Right kidney (tissue), 9 donors: ENCODE measurements at places on chromosomes 12 and 14.

DNA sequence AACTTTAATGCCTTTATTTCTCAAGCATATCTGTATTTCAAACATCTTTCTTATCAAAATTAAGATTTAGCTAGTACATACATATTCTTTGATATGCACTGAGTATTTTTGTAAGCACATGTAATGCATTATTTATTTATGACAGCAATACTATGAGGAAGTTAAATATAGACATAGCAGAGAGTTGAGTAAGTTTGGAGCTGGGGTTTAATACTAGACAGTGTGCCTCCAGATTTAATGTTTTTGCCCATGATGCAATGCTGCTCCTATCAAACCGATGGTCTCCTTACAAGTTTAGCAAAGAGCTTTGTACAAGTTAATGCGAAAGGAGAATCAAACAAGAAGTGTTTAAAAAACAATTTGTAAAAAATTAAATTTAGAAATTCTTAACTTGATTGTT, 826.6 kb upstream of the MGAT4C start:
- no peak for DNase-seq

DNA sequence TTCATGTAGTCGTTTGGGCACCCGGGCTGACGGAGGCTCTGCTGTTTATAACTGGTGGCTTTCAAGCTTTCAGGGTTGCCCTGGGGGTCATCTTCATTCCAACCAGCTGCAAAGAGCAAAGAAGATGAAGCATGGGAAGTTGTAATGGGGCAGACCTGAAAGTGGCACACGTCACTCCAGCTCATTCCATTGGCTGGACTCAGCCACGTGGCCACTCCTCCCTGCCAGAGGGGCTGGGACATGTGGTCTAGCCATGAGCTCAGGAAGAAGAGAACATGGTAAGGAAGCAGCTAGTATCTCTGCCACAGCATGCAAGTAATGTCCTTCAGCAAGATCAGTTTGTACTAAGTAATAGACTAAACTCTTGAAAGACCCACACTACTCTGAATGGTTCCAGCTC, 51.7 kb upstream of the FERMT2 start:
- no peak for DNase-seq

DNA sequence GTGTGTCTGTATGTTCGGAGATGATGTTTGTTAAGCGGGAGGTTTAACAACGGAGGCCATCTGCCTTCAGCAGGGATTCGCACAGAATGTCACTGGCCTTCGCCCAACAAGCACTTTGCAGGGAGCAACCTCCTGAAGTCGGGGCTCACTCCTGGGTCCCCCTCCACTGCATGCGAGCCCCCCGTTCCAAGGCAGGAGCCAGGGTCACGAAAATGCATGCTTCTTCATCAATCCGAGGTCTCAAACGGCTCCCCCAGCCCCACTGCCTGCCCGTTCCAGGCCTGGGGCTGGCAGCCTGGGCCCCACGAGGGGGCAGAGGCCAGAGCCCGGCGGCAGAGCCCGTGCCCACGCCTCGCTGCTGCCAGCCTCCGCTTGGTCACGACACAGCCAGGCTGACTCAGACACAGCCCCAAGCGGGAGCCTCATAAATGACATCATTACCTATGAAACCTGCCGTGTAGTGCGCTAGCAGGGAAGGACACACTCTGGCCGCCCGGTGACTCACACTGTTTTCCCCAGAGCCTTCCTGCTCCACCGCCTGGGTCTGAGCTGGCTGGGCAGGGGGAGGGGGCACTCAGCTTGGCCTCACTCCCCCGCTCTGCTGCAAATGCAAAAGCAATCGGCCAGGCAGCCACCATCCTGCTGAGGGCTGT, 169.5 kb upstream of the RTL1 start:
- peak; percentile 59 for DNase-seq

GRCh38 chr14:58979325-58979724, 209.1 kb upstream of the DAAM1 start:
- DNase-seq: no peak

DNA sequence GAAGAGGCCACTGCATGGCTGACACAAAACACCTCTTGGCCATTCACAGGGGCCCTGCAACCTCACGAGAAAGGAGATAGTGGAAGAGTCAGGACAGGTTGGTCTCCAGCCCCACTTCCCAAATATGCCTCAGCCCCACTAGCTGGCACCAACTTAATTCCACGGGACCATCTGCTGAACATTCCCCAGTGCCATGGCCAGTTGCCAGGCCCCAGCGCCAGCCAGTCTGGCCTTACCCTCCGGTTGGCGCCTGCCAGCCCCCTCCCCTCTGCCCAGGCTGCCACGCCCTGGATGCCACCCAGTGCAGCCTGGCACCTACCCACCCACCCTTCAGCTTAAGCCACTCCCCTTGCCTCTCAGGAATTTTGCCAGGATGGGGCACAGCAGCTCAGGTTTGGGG, 21.2 kb upstream of the HSPB8 start:
- DNase-seq: no peak

DNA sequence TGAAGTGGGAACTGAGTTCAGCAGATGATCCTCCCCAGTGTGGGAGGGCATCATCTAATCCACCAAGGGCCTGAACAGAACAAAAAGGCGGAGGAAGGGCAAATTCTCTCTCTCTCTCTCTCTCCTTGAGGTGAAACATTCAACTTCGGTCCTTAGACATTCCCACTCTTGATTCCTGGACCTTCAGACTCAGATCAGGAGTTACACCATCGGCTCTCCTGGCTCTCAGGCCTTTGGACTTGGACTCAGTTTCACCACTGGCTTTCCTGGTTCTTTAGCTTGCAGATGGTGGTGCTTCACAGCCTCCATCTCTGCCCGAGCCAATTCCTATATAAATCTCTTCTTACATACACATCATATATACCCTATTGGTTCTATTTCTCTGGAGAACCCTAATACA, 73.2 kb downstream of the SPPL3 start:
- DNase-seq: no peak

DNA sequence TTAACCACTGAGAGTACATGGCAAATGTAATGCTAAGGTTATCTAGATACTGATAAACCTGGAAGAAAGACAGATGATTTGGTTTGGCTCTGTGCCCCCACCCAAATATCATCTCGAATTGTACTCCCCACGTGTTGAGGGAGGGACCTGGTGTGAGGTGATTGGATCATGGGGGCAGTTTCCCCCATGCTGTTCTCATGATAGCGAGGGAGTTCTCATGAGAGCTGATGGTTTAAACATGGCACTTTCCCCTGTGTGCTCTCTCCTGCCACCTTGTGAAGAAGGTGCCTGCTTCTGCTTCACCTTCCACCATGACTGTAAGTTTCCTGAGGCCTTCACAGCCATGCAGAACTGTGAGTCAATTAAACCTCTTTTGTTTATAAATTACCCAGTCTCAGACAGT, 14.2 kb downstream of the NOXRED1 start:
- no peak for DNase-seq

DNA sequence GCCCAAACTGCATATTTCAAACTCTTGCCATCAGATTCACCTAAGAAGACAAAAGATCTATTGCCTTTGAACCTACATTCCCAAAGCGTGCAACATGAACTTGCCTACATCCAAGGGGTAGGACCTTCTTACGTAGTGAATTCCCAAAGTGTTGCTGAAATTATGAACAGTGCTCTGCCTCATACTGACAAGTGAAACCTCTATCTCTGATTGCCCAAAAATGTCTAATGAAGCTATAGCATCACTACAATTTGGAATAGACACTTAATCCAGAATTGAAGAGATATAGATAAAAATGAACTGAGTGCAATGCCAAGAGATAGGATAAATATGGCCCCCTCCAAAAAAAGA, 31.1 kb downstream of the CLEC2D start:
- DNase-seq: no peak

GRCh38 chr12:91921555-91921954, 224.1 kb downstream of the BTG1 start:
- DNase-seq: no peak

DNA sequence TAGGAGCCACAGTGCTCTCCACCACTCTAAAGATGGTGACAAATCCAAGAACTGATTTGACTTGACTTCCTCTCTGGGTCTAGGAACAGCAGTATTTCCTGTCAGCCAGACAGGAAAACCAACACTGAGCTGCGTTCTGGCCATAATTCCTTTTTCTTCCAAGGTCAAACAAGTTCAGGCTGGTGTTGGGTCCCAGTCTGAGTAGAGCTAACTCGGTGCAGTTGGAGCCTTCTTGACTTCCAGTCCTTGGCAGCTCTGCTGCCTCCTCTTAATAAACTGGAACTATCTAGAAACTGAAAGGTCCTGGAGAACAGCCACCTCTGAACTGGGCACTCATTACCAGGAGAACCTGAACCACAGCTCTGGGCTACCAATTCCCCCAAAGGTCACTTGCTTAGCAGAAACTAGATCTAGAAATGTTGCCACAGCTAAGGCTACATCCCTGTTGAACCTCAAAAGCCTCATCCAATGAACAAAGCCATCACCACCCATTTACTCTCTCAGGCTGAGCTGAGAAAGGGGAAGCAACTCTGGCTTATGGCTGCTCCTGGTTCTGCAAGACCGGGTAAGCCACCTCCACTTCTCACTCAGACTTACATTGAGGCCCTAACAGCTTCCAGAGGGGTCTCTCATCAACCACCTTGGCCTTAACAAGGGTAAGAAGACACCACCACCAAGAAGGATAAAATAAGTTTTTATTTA, 27.7 kb downstream of the MAX start:
- DNase-seq: no peak
